ENCODE measurements at places on chromosomes 7 and 10. TPM values are rescaled to one million over a fixed set of nuclear protein-coding genes. Genes with fewer than 3 reads are reported as not detected.

MOGAT3 gene
- total RNA-seq, result not detected

ACTR3C gene
- total RNA-seq, result 20.1 TPM

SEMA3D gene
- total RNA-seq, result 13.6 TPM

TUBAL3 gene
- not detected for total RNA-seq

SEC31B gene
- 18.2 TPM for total RNA-seq

ZNF365 gene
- total RNA-seq, result 1.3 TPM

TBX20 gene
- total RNA-seq, result not detected

DNA sequence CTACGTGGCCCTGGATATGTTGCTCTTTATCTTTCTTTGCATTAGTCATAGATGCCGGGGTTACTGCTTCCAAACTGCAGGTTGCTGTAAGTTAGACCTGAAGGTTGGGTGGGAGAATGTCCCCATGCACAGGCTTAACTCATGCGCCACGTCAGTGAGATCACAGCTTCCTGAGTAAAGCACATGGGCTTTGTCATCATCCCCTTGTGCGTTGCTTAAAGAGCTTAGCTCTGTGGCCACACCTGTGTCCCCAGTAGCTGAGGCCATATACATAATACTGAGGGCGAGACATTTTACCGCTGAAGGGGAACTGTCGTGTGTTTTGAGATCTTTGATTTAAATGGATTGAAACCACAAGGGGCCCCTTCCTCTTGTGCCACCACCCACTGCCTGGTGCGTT lies 45.8 kb upstream of the BTBD16 start:
- H3K27ac ChIP-seq, result no peak overlapping the region
- no peak overlapping the region for H3K4me3 ChIP-seq
- no peak for DNase-seq
- no peaks in the 10 kb centered on the region for H3K27me3 ChIP-seq

DNA sequence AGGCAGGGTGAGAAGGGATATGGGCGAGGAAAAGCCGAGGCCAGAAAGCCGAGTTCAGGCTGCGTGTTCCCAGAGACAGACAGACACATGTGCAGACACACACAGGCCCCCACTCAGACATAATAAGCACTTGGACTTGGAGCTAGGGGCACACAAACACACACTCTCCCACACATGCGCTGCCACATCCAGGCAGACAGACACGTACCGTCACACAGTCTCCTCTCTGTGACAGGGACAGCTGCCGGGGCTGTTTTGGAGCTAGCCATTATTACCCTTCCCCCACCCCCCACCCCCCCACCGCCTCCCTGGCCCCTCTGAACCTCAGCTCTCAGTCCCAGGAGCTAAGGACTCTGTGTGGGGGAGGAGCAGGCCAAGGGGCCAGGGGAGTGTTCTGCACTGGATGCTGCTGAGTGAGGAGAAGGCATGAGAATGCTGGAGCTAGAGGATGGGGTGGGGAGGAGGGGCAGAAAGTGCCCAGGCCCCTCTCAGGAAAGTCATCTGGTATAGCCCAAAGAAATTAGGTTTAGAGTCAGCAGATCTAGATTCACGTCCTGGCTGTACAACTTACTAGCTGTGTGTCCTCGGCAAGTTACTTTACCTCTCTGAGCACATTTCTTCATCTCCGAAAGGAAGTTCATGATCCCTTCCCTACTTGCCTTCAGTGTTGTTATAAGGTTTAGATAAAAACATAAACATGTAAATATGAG lies 6.3 kb downstream of the PITX3 start:
- H3K36me3 ChIP-seq, result no peaks in the 10 kb centered on the region
- no peak overlapping the region for H3K27ac ChIP-seq
- H3K4me3 ChIP-seq, result no peak overlapping the region
- peaks cover 46% of the 10 kb centered on the region for H3K27me3 ChIP-seq
- DNase-seq, result no peak
- H3K4me1 ChIP-seq, result peaks cover 17% of the 10 kb centered on the region

GRCh38 chr7:131284702-131285419 lies 42.8 kb upstream of the MKLN1 start:
- no peaks in the 10 kb centered on the region for H3K4me1 ChIP-seq
- H3K27me3 ChIP-seq, result no peaks in the 10 kb centered on the region
- H3K27ac ChIP-seq, result peak overlapping the region; percentile 15

- H3K4me3 ChIP-seq, result no peak overlapping the region
- H3K27ac ChIP-seq, result no peak overlapping the region
- H3K36me3 ChIP-seq, result no peaks in the 10 kb centered on the region
- no peaks in the 10 kb centered on the region for H3K27me3 ChIP-seq
- no peaks in the 10 kb centered on the region for H3K4me1 ChIP-seq
Observed at GRCh38 chr7:140992422-140992821, 22.3 kb downstream of the MRPS33 start.

- peaks cover 12% of the 10 kb centered on the region for H3K36me3 ChIP-seq
- H3K4me3 ChIP-seq, result no peak overlapping the region
- H3K4me1 ChIP-seq, result peaks cover 32% of the 10 kb centered on the region
- no peaks in the 10 kb centered on the region for H3K27me3 ChIP-seq
- no peak overlapping the region for H3K27ac ChIP-seq
Observed at GRCh38 chr10:124946945-124947344, 5.0 kb downstream of the ZRANB1 start.

- peaks cover 6% of the 10 kb centered on the region for H3K36me3 ChIP-seq
- H3K27me3 ChIP-seq, result no peaks in the 10 kb centered on the region
- no peak overlapping the region for H3K27ac ChIP-seq
- H3K4me3 ChIP-seq, result no peak overlapping the region
- no peaks in the 10 kb centered on the region for H3K4me1 ChIP-seq
- no peak for DNase-seq
Observed at GRCh38 chr7:36615852-36616540, 108.3 kb downstream of the AOAH start.

DNA sequence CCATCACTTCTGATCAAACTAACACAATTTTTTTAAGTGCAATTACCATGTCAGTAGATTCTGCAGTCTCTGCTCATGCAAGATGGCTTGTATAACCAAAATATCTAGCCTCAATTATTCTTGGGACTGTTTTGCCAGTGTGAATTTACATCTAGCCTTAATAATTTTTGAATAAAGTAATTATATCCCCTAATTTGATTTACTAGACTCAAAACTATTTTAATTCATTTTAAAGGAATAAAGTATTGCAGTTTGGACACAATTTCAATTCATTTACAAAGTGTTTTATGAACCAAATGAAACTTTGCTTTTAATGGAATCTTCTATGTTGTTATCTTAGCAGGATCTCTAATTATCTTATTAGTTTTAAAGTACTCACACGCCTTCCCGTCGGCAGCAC lies 55.7 kb downstream of the SGCE start:
- no peaks in the 10 kb centered on the region for H3K4me1 ChIP-seq
- no peaks in the 10 kb centered on the region for H3K36me3 ChIP-seq
- no peak overlapping the region for H3K27ac ChIP-seq
- no peaks in the 10 kb centered on the region for H3K27me3 ChIP-seq

DNA sequence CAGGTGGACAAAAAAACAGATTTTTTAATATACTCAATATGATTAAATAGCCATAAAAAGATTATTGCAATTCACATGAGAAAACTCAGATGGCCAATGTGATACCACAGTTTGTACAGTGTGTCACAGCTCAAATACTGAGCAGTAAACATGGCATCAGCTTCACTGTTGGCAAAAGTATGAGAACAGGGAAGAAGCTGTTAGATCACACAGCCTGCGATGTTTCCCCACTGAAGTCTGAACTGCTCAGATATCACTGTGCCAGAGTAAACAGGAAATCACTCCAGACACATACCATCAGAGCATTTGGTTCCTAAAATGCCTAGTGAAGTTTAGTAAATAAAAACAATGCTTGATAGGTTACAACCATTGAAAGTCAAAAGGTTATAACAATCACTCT lies 347.8 kb downstream of the ETV1 start:
- DNase-seq, result no peak
- peaks cover 5% of the 10 kb centered on the region for H3K4me1 ChIP-seq
- no peak overlapping the region for H3K4me3 ChIP-seq
- no peaks in the 10 kb centered on the region for H3K36me3 ChIP-seq
- no peak overlapping the region for H3K27ac ChIP-seq

DNA sequence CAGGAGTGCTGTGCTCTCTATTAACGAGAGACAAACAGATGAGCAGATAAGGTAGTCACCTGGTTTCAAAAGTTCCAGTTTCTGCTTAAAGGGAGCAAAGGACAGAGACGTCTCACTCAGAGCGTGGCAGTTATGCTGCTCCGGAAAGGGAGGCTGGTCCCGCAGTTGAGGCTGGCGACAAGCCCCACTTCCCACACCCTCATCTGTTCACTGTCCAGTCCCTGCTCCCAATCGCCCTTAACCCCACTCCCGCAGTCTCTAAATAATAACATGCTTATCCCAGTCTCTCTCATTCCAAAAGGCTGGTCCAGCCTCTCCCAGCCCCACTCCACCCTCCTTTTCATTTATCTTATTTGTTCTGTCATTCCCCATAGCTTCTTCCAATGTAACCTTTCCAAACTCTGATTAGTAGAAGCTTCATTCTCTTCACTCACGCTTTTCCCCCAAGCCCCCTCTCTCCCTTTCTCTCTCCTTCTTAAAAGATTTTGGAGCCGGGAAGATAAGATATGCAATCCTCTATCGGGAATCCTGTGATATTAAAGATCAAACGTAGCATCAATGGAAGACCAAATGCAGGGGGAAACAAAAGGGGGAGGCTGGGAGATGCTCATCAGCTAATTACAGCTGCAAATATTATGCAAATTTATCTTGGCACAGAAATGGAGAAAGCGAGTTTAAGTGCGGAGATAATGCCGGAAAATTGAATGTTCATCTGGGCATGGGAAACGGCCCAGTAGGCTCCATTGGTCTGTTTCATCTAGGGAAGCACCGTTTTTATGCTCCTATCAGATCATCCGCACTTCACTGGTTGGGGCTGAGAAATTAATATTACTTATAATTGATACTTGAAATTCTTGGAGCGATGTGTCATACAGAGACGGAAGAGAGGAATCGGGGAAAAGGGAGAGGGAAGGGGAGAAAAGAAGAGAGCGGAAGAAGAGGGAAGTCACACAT lies 16.3 kb upstream of the GATA3 start:
- no peak for DNase-seq
- H3K27ac ChIP-seq, result no peak overlapping the region
- no peaks in the 10 kb centered on the region for H3K36me3 ChIP-seq
- H3K27me3 ChIP-seq, result peaks cover 100% of the 10 kb centered on the region
- H3K4me1 ChIP-seq, result peaks cover 21% of the 10 kb centered on the region

GRCh38 chr7:39952803-39953202 lies 2.7 kb downstream of the CDK13 start:
- no peaks in the 10 kb centered on the region for H3K36me3 ChIP-seq
- DNase-seq, result no peak
- H3K27ac ChIP-seq, result peak overlapping the region; percentile 99
- no peaks in the 10 kb centered on the region for H3K27me3 ChIP-seq
- peak overlapping the region; percentile 91 for H3K4me3 ChIP-seq

DNA sequence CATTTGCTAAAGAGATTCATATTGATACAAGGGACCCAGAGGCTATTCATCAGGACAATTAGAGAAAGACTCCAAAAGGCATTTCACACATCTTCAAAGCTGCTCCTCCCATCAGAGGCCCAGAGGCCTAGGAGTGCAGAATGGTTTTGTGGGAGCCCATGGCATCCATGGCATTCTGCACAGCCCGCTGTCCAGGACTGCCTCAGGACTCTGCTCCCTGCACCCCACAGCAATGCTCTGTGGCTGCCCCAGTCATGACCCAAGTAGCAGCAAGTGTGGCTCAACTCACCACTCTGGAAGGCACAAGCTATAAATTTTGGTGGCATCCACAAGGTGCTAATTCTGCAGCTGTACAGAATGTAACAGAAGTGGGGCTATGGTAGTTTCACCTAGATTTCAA lies 38.5 kb downstream of the ZNF438 start:
- H3K4me1 ChIP-seq, result peaks cover 25% of the 10 kb centered on the region
- H3K27me3 ChIP-seq, result no peaks in the 10 kb centered on the region
- no peak overlapping the region for H3K4me3 ChIP-seq
- H3K36me3 ChIP-seq, result no peaks in the 10 kb centered on the region
- H3K27ac ChIP-seq, result no peak overlapping the region

- no peaks in the 10 kb centered on the region for H3K36me3 ChIP-seq
- no peaks in the 10 kb centered on the region for H3K4me1 ChIP-seq
- no peak overlapping the region for H3K27ac ChIP-seq
- no peaks in the 10 kb centered on the region for H3K27me3 ChIP-seq
- no peak overlapping the region for H3K4me3 ChIP-seq
- DNase-seq, result no peak
Observed at GRCh38 chr7:31633894-31634494, 53.0 kb upstream of the PPP1R17 start.

GRCh38 chr7:20193873-20194272 lies 23.3 kb downstream of the MACC1 start:
- H3K4me3 ChIP-seq, result no peak overlapping the region
- H3K27ac ChIP-seq, result peak overlapping the region; percentile 17
- H3K27me3 ChIP-seq, result no peaks in the 10 kb centered on the region
- DNase-seq, result no peak
- H3K4me1 ChIP-seq, result no peaks in the 10 kb centered on the region
- no peaks in the 10 kb centered on the region for H3K36me3 ChIP-seq

- H3K27ac ChIP-seq, result no peak overlapping the region
- no peaks in the 10 kb centered on the region for H3K27me3 ChIP-seq
- H3K36me3 ChIP-seq, result no peaks in the 10 kb centered on the region
- DNase-seq, result no peak
- H3K4me3 ChIP-seq, result no peak overlapping the region
Observed at GRCh38 chr7:114956702-114957101, 34.8 kb downstream of the MDFIC start.

Data from upper lobe of right lung (tissue), 1 donor.